NCI-H748 treated with DMSO at 0.1 percent for 48 hours (cell line): ENCODE measurements at places on chromosomes 1 and 21.

GRCh38 chr1:94382201-94382600 is 36.0 kb upstream of the ABCD3 start:
- DNase-seq: no peak

- DNase-seq: no peak
Measured at GRCh38 chr21:45786660-45787059, 143.1 kb downstream of the PCBP3 start.

- no peak for DNase-seq
Measured at GRCh38 chr1:245007852-245008251, 143.5 kb upstream of the HNRNPU start.

GRCh38 chr1:182092336-182092735 is 30.8 kb upstream of the ZNF648 start:
- DNase-seq: no peak

- no peak for DNase-seq
Measured at GRCh38 chr1:241229216-241229615, 127.8 kb downstream of the RGS7 start.

DNA sequence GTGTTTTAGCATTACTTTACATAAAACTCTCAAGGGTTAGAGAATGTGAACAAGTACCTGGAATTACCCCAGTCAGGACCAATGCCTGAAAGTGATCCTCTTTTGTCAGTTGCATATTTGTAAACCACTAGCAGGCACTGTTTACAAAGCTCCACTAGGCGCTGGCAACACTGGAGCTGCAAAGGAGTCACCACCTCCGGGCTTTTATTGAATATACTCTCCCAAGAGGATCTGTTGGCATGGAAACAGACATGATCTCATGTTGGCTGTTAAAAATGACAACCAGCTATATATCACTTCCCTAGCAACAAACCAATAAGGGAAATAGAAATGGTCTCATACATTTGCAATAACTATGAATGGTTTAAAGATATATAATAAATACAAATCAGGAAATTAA is 116.0 kb downstream of the TTLL7 start:
- peak; percentile 67 for DNase-seq

DNA sequence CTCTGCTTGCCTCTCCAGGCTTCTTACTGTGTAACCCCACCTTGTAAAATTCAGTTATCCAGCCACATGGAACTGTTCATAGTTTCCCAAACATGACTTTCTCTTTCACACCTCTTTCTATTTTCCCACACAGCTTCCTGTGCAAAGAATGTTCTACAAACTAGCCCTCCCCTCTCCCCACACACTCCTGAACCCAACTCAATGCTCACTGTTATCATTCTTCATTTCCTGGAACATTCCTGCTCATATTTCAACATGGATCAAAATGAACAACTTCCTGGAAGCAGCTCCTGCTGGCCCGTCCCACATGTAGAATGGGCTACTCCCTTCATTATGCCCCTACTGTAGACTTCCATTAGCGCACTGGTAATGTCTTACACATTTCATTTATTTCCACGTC is 7.5 kb upstream of the HSD11B1 start:
- DNase-seq: no peak

DNA sequence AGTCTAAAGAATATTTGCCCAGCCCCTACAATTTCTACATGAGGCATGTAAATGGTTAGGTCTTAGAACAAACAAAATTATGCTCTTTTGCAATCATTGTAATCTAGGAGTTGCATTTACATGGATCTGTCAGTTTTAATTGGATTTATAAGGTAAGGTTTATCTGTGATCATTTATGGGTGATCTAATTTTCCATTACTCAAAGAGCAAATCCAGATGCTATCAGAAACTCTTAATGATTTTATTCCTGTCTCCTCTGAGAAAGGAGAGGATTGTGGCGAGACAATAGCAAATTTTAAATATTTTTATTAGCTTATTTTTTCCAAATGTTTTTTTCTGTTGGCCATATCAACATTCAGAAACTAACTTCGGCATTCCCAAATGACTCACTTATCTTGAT is 14.2 kb upstream of the NEGR1 start:
- DNase-seq: no peak

DNA sequence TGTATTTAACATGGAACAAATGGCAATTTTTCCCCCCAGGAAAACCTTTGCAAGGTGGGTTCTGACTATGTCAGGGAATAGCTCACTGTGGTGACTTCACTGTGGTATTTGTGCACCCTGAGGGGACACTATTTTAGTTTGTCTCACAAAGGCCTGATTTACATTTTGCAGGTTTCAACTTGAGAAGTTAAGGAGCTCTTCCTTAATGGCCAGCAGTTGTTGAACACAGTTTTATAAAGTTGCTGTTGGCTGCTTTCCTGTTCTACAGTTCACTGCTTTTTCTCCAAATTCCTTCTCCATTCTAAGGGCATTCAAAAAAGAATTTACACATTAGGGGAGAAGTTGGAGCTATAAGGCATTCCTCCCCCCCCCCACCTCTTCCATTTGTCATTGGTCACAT is 4.6 kb downstream of the LAMC1 start:
- DNase-seq: no peak

- no peak for DNase-seq
Measured at GRCh38 chr21:42744520-42745445, 91.4 kb downstream of the PDE9A start.

- DNase-seq: no peak
Measured at GRCh38 chr1:37040261-37040660, 5.9 kb upstream of the GRIK3 start.

DNA sequence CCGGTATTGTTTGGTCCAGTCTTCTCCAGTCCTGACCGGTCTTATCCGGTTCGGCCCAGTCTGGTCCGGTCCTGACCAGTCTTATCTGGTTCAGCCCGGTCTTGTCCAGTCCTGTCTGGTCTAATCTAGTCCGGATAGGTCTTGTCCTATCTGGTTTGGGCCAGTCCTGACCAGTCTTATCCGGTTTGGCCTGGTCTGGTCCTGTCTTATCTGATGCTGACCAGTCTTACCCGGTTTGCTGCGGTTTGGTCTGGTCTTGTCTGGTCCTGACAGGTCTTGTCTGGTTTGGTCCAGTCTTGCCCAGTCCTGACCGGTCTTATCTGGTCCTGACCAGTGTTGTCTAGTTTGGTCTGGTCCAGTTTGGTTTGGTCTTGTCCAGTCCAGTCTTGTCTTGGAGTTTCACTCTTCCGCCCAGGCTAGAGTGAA is 30.1 kb downstream of the DHX9 start:
- no peak for DNase-seq

GRCh38 chr1:10396870-10397269 is 2.0 kb upstream of the PGD start:
- no peak for DNase-seq

DNA sequence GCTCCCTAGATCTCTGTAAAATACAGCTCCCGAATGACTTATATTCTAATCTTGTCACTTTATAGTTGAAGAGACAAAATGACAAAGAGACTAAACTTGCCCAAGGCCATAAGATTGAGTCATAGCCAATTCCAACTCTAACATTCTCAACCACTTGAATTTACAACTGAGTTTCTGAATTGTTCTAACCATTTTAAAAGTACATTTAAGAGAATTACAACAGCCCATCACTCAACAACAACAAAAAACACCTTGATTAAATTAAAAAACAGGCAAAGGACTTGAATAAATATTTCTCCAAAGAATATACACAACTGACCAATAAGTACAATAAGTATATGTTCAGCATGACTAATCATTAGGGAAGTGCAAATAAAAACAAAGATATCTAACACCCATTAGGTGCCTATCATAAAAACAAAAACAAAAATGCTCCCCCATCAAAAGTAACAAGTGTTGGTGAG is 8.7 kb upstream of the ADCY10 start:
- no peak for DNase-seq

GRCh38 chr1:84181350-84182005 is 37.4 kb downstream of the PRKACB start:
- DNase-seq: no peak

- DNase-seq: no peak
Measured at GRCh38 chr1:6163973-6164617, 16.0 kb downstream of the CHD5 start.

DNA sequence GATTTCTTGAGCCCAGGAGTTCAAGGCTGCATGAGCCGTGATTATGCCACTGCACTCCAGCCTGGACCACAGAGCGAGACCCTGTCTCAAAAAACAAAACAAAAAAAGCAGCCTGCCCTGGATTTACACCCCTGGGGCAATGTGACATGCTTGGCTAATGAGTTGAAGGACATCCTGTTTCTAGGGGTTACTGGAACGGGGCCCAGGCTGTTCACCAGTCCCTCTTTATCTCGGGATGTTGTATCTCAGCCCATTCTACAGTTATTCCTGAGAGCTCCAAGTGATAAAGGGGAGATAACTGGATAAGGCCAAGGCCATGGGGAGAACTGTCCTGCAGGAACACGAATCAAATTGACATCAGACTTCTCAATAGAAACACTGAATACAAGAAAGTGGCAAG is 21.7 kb upstream of the S100A2 start:
- DNase-seq: no peak
